ENCODE measurements at places on chromosomes 12 and 14.

DNA sequence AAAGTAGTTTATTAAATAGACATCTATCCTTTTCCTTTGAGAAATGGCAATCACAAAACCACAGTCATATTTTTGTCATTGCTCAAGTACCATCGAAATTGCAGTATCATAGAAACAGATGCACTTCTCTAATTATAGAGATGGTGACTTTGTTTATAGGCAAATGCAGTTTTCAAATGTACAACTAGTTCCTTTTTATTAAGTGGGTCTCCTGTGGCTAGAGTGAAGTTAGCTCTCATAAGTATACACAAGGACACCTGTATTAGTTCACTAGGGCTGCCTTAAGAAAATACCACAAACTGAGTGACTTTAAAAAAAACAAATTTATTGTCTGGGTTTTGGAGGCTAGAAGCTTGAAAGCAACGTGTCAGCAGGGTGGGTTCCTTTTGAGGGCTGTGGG, 62.8 kb downstream of the OTOGL start:
- no peak for DNase-seq

DNA sequence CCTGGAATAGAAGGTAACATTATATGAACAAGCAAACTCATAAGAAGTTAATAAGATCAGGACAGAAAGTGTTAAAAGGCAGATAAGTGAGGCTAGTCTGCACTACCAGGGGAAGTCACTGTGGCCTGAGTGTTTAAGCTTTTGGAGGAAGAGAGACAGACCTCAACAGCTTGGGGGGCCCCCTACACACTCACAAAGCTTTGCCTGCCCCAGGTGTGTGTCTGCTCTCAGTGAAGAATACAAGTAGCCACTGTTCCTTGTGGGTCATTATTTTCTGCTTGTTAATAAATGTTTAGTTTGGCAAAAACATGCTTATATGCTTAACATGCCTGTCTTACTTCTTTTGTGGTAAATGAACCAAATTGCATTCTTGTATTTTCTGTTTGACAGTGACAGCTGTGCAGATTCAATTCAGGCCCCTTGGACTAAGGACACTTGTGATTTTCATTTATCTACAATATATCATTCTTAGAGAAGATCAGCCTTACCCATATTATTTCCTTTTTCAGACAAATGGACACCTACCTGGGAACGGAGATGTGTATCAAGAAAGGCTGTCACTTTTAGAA, 50.7 kb upstream of the C12orf71 start:
- DNase-seq, result no peak

GRCh38 chr14:56752428-56752827, 57.9 kb downstream of the OTX2 start:
- no peak for DNase-seq

DNA sequence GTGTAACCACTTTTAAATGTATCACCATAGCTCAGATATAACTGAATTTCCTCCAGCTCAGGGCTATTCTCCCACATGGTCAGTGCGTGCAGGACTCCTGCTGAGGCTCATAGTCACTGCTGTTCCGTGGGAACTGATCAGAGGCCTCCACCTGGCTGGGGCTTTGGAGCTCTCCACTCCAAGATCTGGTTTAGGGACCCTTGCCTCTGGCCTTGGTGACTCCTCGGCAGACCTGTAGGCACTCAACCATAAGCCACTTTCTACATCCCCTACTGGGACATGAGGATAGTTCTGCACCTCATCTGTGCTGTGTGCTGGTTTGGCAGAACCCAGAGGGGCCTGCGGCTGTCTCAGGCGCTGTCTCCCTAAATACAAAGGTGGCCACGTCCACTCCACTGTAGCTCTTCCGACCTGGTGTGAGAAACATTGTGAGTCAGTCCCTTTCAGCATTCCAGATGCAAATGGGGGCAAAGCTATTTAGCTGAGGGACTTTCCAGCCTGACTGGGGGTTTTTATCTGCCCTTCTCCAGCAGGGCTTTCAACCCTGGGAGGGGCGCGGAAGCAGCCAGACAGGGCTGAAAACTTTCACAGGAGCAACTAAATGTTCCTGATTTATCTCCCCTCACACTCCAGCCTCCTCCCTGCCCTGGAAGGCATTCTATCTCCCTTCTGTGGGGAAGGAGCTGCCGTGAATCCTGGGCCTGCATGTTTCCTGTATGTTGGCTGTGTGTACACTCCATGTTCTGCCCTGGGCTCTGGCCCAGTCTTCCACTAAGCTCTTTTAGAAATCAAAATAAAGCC, 218.3 kb upstream of the DAAM1 start:
- no peak for DNase-seq

GRCh38 chr14:99759546-99759925, 33.7 kb upstream of the EML1 start:
- no peak for DNase-seq

- DNase-seq, result no peak
Measured at GRCh38 chr14:52399104-52399503, 85.0 kb downstream of the PTGER2 start.

DNA sequence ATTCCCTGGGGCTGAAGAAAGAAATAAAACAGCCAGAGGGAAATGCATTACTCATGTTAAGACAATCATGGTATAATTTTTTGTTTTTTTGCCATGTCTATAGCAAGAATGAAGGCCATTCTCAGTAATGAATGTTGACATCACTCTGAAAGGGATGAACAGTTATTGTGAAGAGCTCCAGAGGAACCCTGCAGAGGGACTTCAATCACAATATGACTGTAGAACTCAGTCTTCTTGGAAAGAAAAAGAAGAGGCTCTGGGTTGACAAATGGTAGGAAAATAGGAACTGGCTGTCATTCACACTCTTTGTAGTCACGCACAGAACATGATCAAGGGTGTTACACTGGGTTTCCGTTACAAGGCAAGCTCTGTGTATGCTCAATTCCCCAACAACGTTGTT, 73.8 kb upstream of the DACT1 start:
- peak; percentile 63 for DNase-seq

DNA sequence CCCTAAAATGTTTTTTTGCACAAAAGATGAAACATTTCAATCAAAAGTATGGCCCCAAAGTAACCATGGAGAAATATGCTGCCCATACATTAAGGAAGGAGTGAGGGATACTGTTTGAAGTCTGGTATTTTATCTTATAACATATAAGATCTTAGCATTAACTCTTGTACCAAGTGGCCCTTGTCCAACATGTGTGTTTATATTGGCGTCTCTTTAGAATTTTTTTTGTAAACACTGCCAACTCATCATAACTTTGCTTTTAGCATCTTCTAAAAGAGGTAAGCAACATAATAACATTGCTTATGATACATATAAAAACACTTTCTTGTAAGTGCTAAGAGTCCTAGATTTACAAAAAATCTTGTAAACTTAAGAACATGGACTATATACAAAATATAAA, 419.7 kb downstream of the ADAMTS20 start:
- no peak for DNase-seq

DNA sequence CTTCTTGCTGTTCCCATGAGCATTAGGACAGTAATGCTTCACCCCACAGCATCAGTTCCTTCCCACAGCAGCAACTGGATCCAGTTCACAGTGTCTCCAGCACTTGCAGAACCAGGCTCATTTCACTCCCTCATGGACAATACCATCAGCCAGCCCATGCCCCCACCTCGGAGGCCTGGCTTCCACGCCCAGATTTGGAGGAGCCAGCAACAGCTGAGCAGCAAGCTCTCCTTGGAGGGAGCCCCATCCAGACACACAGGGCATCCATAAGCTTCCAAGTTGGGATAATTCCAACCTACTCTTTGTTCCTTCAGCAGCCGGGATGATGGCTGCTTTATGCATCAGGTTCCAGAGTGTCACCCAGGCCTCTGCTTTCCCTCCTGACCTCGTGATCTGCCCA, 250.0 kb downstream of the GLT1D1 start:
- no peak for DNase-seq

DNA sequence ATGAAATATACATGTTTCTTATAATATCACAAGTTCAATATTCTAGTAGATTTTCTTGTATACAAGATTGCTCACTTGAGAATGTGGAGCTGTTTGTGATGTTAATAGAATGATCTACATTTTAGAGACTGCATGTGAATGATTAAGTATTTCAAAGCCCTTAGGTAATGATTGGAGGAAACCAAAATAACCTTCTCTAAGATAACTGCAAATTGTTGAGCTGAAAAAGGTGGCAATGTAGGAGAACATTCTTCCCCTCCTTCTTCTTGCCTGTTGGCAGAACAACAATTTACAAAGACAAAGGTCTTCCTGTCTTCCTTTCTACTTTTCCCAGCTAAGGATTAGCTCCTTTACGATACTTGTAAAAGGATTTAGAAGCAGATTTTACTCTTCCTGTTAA, 2.0 kb upstream of the CLEC6A start:
- no peak for DNase-seq

DNA sequence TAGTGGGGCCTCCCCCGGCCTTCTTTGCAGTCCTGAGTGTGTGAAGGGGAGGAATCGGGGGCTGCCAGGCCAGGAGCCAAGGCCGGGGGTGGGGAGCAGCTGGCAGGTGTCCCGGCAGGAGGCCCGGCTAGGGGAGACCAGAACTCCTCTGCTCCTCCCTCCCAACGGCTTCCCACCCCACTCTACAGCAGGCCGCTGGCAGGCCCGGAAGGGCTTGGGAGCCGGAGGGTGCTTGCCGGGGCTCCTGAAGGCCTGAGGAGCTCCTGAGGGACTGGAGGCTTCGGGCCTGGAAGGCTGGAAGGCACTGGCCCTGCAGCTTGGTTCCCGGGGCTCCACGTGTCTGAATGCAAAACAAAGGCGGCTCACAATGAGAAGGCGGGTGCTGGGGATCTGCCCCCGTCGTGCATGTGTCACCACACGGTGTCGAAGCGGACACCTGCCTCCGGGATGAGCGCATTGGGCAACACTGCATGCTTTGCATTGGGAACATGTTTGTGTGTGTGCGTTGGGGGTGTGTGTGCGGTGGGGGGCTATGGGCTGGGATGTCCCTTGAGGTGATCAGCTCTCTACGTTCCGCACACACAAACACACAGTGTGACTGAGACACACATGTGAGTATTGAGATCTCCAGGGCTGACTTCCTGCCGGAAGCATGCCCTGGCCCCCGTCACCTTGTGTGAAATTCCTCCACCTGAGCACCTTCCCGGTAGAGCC, 30.9 kb upstream of the ANKRD9 start:
- peak; percentile 90 for DNase-seq

- no peak for DNase-seq
Measured at GRCh38 chr12:121289962-121290361, 6.5 kb downstream of the CAMKK2 start.

DNA sequence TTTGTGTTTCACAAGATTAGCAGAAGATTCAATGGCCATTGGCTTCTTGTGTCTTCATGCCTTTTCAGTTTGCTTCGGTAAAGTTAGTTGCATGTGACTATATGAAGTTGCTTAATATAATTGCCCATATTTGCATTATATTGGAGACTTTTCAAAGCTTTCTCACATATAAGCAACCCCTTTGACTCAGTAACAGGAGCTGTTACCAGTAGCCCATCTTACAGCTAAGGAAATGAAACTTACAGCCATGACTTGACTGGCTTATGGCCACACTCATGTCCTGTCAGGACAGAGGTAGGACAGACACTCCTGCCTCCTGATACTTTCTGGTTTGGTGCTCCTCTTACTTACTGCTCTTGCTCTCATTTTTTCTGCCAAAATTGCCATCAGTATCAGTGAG, 1082.1 kb downstream of the BCL11B start:
- no peak for DNase-seq

GRCh38 chr14:105421723-105422615, 2.3 kb downstream of the MTA1 start:
- DNase-seq, result no peak

- DNase-seq, result peak; percentile 43
Measured at GRCh38 chr12:45893240-45893639, 97.1 kb downstream of the SCAF11 start.

DNA sequence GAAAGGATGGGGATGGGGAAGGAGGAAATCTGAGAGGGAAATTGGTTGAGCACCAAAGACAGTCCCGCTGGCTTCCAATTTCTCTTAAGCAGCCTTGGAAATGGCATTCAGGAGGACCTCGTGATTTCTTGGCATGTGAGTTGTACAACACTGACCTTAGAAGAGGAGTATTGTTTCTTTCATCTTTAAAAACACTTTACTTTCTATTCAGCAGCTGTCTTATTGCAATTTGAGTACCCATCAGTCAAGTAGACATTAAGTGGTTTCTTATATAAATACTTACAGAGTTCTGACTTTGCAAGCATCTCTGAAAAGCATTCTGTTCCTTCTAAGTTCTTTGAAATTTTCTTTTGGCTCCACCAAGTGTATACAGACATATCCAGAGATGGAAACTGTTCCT, 83.2 kb downstream of the LMNTD1 start:
- DNase-seq, result no peak

DNA sequence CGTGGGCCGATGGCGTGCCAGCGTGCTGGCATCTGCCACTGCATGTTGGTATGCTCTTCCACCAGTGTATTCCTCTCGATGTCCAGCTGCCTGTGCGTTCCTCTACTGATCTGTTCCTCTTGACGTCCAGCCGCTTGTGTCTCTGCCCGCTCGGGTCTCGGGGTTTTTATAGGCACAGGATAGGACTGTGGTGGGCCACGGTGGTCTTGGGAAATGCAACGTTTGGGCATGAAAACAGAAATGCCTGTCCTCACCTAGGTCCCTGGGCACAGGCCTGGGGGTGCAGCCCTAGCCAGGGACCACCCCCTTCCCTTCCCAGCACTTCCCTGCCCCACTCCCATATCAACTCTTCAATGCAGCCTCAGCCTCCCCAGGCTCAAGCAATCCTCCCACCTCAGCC, 10.3 kb upstream of the GALNT6 start:
- no peak for DNase-seq

DNA sequence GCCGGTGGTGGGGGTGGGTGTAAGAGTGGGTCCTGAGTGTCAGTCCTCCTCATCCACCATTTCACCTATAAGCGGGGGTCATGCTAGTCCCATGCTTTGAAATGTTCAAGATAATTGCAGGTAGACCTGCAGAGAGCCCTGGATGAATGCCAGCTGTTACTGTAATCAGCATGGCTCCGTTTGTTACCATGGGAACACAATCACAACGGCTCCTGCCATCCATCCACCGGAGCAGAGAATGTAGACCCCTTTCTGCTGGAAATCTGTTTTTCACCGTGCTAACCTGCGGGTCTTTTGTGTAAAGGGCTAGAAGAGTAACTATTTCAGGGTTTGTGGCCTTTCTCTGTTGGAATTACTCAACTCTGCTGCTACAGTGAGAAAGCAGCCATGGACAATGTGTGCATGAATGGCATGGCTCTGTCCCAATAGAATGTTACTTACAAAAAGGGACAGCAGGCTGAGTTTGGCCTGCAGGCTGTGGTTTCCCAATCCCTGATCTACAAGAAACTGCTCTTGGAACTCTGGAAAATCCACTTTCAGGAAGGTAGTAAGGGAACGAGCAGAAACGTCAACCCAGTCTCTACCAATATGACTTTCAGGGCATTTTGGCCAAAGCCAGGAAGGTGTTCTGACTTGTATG, 36.1 kb downstream of the KCTD10 start:
- DNase-seq, result peak; percentile 60

- DNase-seq, result no peak
Measured at GRCh38 chr12:79275631-79276030, 411.1 kb downstream of the SYT1 start.

DNA sequence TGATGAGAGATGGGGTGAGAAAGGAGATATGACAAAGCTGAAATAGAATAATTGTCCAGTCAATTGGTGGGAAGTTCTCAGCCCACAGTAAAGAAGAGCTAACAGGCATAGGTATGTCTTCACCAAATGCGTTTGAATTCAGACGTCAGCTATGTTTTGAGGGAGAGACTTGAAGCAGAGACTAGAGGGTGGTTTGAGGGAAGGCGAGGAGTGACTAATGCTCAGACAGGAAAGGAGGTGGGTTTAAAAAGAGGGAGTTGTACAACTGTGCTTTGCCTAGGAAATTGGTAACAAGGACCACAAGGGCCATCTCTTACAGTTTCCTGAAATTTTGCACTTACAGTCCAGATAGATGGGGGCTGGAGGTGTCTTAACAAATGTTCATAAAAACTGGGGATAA, 6.4 kb downstream of the JKAMP start:
- DNase-seq, result no peak
